Activated naive CD4-positive, alpha-beta T cell treated with anti-CD3 and anti-CD28 coated beads for 36 hours (primary cell): ENCODE measurements at places on chromosomes 12 and 14. TPM values are rescaled to one million over a fixed set of nuclear protein-coding genes. Genes with fewer than 3 reads are reported as not detected.

GRCh38 chr14:87754520-87755223, 238.3 kb downstream of the GALC start:
- DNase-seq = no peak
- H3K36me3 ChIP-seq = no peaks in the 10 kb centered on the region
- H3K27ac ChIP-seq = no peak overlapping the region
- H3K4me3 ChIP-seq = no peak overlapping the region

DNA sequence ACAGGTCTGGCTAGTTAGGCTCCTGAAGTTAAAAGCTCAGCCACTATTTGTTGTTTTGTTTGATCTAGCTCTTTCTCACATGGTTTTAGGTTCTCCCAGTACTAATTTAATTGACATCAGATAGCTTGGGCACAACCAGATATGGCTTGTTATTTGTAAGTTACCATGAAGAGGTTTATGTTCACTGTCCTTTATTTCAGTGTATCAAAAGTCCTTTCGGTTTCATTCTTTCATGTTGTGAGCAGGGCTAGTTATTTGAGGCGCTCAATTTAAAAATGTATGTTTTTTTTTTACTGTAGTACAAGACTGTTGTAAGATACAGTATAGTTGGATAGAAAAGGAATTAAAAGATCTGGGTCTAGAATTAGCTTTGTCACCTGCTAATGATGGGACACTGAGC, 7.0 kb downstream of the GPX2 start:
- no peak for DNase-seq
- H3K27me3 ChIP-seq = no peaks in the 10 kb centered on the region
- no peak overlapping the region for H3K4me3 ChIP-seq
- peaks cover 49% of the 10 kb centered on the region for H3K4me1 ChIP-seq
- H3K36me3 ChIP-seq = peaks cover 32% of the 10 kb centered on the region
- peak overlapping the region; percentile 5 for H3K27ac ChIP-seq

DNA sequence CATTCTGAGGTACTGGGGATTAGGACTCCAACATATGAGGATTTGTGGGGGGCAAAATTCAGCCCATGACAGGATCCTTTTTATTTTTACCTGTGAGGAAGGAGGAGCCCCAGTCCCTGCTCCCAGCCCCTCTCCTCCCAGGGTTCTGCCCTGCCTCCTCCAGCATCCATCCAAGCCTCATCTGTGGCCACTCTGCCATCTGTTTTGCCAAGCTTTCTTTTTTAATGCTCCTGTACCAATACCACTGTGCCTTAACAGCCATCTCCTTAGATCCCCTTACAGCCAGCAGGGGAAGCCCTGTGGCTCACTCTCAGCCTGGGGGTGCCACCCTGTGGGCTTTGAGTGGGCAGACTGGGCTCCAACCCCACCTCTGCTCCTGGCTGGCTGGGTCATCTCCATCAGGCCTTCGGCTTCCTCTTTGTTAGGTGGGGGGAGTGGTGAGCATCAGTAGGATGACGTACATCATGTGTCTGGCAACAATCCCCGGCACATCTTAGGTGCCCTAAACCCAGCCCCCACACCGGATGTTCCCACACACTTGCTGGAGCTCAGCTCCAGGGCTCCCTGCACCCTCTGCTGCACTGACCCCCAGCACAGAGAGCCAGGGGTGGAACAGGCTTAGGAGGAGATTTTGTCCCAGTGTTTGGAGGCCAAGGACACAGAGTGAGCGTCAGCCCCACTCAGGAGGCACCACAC, 40.2 kb downstream of the CYP46A1 start:
- no peaks in the 10 kb centered on the region for H3K4me1 ChIP-seq
- no peaks in the 10 kb centered on the region for H3K36me3 ChIP-seq
- DNase-seq = no peak
- H3K4me3 ChIP-seq = no peak overlapping the region
- peaks cover 16% of the 10 kb centered on the region for H3K27me3 ChIP-seq

DNA sequence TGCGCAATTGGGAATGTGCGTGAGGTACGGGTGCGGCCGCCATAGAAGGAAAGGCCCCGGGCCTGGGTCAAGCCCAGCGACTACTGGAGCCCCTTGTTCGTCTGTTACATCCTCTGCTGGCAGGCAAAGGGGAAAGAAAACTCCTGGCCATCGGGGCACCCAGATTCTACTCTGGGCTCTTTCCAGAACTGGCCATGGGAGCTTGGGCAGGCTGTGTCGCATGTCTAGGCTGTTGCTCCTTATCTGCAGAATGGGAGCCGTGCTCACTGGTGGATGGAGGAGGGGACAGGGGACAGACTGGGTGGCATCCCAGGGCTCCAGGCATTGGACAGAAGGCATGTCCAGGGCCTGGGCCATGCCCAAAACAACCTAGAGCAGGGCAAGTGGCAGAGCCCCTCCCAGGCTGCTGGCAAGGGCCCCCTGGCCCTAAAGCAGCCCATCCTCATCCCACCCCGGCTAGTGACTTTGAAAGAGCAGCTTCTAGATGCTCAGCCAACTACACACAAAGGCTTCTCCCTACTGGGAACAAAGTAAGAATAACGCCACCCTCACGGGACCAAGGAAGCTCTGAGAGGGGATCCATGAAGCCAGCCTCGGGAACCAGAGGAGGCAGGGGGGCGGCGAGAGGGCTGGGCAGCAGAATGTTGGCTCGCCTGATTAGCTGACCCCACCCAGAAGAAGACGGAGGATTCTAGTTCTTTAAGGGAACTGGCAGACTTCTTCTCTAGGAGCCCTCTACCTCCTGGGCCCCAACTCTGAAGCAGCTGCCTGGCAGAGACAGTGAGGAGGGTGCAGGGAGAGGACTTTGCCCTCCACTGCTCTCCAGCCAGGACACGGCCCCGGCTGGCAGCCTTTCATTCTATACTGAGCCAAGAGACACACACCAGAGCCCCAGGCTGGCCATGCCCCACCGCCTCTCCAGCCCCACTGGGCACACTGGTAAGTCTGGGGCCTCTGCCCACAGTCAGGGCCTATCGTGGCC, 96.8 kb downstream of the SINHCAF start:
- no peaks in the 10 kb centered on the region for H3K36me3 ChIP-seq
- H3K27me3 ChIP-seq = no peaks in the 10 kb centered on the region
- H3K27ac ChIP-seq = no peak overlapping the region
- H3K4me3 ChIP-seq = no peak overlapping the region
- no peaks in the 10 kb centered on the region for H3K4me1 ChIP-seq

DNA sequence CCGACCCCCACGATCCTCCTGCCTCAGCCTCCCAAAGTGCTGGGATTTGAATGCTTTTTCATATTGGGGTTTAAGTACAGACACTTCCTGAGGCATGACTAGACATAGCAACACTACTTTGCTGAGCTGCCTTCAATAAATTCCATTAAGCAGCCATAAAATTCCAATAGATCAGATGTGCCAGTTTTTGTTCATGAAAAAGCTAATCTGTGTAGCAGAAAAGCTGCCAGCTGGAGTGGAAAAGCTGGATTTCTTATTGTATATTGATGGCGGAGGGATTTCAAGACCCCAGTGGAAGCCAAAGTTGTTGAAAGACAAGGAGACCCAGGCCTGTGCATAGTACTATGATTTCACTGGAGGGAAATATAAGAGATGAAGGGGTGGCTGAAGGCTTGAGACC, 209.0 kb upstream of the NUDT4 start:
- DNase-seq = no peak
- no peak overlapping the region for H3K4me3 ChIP-seq
- no peaks in the 10 kb centered on the region for H3K36me3 ChIP-seq
- H3K27me3 ChIP-seq = no peaks in the 10 kb centered on the region
- H3K4me1 ChIP-seq = peaks cover 17% of the 10 kb centered on the region

- H3K27ac ChIP-seq = no peak overlapping the region
- no peak for DNase-seq
- no peaks in the 10 kb centered on the region for H3K36me3 ChIP-seq
Observed at GRCh38 chr14:104588066-104588857, 8.7 kb downstream of the C14orf180 start.

DNA sequence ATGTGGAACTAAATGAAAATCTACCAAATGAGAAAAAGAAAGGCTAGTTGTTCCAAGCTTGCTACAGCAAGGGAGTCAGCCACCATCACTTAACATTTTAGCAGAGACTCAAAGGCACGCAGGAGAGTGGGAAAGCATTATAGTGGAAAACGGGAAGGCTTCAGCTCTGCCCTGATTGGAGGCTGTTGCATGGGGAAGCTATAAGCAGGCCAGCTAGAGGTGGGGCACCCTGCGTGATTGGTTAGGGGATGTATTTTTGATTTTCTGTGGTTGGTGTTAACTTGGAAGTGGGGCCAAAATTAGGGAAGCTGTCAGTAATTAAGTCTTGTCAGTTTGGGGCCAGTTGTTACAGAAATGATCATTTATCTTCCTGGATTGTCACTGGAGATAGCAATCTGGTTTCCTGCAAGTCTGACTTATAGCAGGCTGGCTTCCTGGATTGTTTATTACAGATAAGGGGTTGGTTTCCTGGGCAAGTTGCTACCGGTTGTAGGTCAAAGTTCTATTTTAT, 93.9 kb downstream of the FAR2 start:
- H3K36me3 ChIP-seq = no peaks in the 10 kb centered on the region
- no peak overlapping the region for H3K27ac ChIP-seq
- H3K4me1 ChIP-seq = peaks cover 16% of the 10 kb centered on the region
- no peak for DNase-seq
- no peaks in the 10 kb centered on the region for H3K27me3 ChIP-seq
- no peak overlapping the region for H3K4me3 ChIP-seq

GRCh38 chr12:14678547-14679150, 17.8 kb downstream of the GUCY2C start:
- H3K4me1 ChIP-seq = peaks cover 14% of the 10 kb centered on the region
- no peaks in the 10 kb centered on the region for H3K36me3 ChIP-seq
- DNase-seq = no peak
- H3K27me3 ChIP-seq = peaks cover 7% of the 10 kb centered on the region
- H3K27ac ChIP-seq = no peak overlapping the region

DNA sequence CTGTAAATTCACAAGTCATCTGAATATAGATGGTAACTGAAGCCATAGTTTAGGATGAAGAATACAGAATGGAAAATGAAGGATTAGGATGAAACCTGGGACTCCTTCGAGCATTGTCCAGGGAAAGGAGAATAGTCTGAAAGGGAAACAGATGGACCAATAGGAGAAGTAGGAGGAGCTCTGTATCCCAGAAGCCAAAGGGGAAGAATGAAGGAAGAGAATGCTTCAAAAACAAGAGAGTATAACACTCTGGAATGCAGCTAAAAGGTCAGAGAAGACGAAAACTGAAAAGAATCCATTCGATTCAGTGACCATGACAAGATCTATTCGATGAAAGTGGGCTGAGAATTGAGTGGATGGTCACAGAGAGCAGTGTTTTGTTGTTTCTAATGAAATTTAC, 1.0 kb downstream of the GMFB start:
- peaks cover 64% of the 10 kb centered on the region for H3K4me1 ChIP-seq
- DNase-seq = no peak
- peaks cover 10% of the 10 kb centered on the region for H3K36me3 ChIP-seq
- no peaks in the 10 kb centered on the region for H3K27me3 ChIP-seq

DNA sequence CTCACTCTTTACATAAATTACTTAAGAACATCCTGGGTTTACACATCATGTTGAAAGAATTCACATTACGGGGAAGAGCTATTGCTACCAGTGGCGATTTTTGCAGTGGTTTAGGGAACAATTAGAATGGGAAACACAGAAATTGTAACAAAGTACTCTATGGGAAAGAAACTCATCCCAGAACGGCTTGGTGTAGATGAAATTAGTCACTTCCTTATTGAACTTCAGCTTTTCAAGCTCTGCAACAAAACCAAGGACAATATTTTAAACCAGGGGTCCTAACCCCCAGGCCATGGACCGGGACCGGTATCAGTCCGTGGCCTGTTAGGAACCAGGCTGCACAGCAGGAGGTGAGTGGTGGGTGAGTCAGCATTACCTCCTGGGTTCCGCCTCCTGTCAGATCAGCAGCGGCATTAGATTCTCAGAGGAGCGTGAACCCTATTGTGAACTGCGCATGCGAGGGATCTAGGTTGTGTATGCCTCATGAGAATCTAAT, 32.3 kb upstream of the FICD start:
- no peak for DNase-seq
- no peaks in the 10 kb centered on the region for H3K36me3 ChIP-seq
- no peaks in the 10 kb centered on the region for H3K4me1 ChIP-seq
- no peak overlapping the region for H3K27ac ChIP-seq

DNA sequence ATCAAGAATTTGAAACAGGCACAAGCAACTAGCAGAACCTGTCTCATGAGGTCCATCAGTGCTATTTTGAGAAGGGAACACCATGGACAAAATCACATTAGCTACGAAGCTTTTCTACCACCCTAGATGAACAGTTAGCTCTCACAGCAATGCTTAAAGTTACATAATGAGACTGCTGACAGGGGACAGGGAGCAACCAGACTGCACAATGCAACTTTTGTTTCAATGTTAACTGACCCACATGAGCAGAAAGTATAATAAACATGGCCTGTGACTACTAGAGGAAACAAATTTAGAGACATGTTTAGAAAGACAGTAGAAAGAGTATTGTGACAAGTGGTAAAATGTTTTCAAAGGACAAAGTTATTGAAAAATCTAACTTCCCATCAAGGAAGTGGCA, 282.8 kb downstream of the CEP128 start:
- no peak overlapping the region for H3K4me3 ChIP-seq
- DNase-seq = no peak
- no peaks in the 10 kb centered on the region for H3K27me3 ChIP-seq
- no peaks in the 10 kb centered on the region for H3K4me1 ChIP-seq
- H3K27ac ChIP-seq = no peak overlapping the region

- H3K4me3 ChIP-seq = no peak overlapping the region
- H3K27me3 ChIP-seq = no peaks in the 10 kb centered on the region
- DNase-seq = no peak
- H3K36me3 ChIP-seq = no peaks in the 10 kb centered on the region
- H3K4me1 ChIP-seq = no peaks in the 10 kb centered on the region
Observed at GRCh38 chr14:39843881-39844280, 411.6 kb upstream of the FBXO33 start.

DNA sequence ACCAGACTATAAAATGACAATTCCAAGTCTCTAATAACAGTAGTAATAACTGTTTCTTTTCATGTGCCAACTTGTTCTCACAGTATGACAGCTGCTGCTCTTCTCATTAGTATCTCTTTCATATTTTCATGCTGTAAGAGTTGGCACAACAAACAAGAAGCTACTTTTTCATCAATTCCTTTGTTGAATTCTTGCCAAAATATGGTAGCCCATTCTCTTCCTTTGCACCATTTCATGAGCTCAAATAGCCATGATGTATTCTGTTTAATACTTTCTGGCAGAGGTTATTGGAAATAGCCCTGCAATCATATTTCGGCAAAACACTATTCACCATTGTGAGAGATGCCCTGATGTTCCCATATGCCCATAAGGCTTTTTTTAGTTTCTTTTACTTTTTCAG, 1100.7 kb downstream of the TRHDE start:
- no peak overlapping the region for H3K27ac ChIP-seq
- H3K27me3 ChIP-seq = no peaks in the 10 kb centered on the region
- H3K4me3 ChIP-seq = no peak overlapping the region
- DNase-seq = no peak

- H3K36me3 ChIP-seq = no peaks in the 10 kb centered on the region
- no peak for DNase-seq
- H3K4me3 ChIP-seq = no peak overlapping the region
- peaks cover 58% of the 10 kb centered on the region for H3K27me3 ChIP-seq
- H3K27ac ChIP-seq = no peak overlapping the region
- peaks cover 7% of the 10 kb centered on the region for H3K4me1 ChIP-seq
Observed at GRCh38 chr12:54058128-54058768, 4.6 kb downstream of the HOXC4 start.

- no peaks in the 10 kb centered on the region for H3K4me1 ChIP-seq
- H3K4me3 ChIP-seq = no peak overlapping the region
- DNase-seq = no peak
- H3K27ac ChIP-seq = no peak overlapping the region
Observed at GRCh38 chr12:128057586-128057985, 209.4 kb upstream of the TMEM132C start.

Gene TEX22
- 2.0 TPM for total RNA-seq

Gene ESR2
- total RNA-seq = 0.27 TPM

Gene ACSM4
- not detected for total RNA-seq

Gene FAM222A
- total RNA-seq = 0.38 TPM

Gene PDZRN4
- not detected for total RNA-seq

Gene PFDN5
- total RNA-seq = 376 TPM
